ENCODE measurements at places on chromosomes 2 and 18. TPM values are rescaled to one million over a fixed set of nuclear protein-coding genes. Genes with fewer than 3 reads are reported as not detected.

GRCh38 chr2:17363846-17364245 is 154.4 kb downstream of the RAD51AP2 start:
- no peak for DNase-seq

GRCh38 chr2:31226266-31226665 is 7.7 kb upstream of the EHD3 start:
- DNase-seq = no peak

DNA sequence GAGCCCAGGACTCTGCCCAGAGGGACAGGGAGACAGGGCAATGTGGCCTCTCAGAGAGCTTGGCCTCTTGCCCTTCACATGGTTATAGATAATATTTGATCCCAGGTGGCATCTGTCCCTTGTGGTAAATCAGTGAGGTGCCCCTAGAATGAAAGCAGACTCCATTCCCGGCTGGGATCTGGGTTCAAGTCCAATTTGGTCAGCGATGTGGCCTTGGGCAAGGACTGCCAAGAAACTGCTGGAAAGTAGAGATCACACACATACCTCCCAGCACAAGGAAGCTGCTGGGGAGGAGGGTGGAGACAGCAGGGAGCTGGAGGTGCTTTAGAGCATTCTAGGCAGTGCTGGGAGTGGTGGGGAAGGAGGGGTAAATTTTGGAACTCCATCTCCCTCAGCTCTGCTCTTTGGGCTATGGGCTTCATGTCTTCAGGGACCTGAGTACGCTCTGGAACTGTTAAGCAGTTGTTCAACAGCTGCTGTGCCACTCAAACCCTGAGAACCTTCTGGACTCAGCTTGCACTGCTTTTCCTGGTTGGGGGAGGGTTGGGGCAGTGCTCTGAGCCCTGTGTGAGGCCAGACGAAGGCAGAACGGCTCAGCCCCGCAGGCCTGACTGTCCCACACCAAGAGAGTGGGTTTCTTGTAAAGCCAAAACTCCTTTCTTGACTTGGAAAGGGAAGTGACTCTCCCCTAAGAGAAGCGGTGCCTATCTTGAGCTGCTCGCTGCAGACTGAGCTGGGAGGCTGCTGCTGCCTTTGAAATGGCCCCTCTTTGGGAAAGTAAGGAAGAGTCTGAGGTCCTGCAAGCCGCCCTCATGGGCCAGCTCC is 23.0 kb downstream of the INPP5D start:
- peak; percentile 53 for DNase-seq

- DNase-seq = no peak
These were observed 13.2 kb upstream of the KLHL30 start for GRCh38 chr2:238125127-238125885.

GRCh38 chr2:42850016-42850805 is 57.8 kb upstream of the HAAO start:
- no peak for DNase-seq

DNA sequence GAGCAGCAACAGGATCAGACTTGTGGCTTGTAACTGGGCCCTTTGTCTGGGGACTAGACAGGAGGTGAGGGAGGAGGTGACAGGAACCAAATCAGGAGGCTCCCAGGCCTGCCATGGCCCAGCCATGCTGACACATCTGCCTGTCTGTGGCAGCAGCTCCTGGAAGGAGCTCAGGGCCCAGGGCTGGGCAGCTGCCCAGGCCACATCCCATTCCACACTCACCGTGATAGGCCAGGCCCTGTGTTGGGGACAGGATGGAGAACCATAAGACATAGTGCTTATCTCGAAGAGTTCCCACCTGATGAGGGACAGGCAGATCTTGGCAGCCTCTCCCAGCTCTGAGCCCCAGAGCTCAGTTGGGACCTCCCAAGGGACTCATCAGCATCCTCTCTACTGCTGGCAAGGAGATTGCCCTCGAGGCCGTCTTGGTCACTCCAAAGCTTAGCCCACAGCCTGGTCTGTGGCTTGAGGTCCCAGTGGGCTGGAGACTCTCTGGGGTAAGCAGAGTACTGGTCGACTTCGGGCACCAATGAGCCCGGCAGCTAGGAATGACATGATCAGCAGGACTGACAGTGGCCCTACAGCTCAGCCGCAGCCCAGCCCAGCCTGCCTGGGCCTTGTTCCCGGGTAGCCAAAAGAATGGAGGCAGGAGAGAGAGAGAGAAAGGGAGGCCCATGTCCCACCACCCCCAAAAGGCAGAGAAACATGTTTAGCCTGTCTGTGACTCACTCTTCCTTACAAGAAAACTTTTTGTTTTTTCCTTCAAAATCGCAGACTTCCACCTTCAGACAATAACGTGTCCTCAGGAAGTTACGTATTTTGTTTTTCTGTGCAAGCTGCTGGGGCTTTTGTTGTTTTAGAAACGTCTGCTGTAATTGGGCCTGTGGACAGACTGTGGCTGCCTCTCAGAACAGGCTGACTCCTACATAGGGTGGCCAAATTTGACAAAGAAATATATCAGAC is 82.1 kb downstream of the HS1BP3 start:
- DNase-seq = no peak

KYNU gene
- 0.82 TPM for polyA plus RNA-seq

MRPL53 gene
- 55.5 TPM for polyA plus RNA-seq
